ENCODE measurements at places on chromosomes 2 and 18. TPM values are rescaled to one million over a fixed set of nuclear protein-coding genes. Genes with fewer than 3 reads are reported as not detected.
A peak's percentile ranks its signal among the peaks of the same experiment; 100 is the strongest.

Gene HOXD9
- 10.6 TPM for total RNA-seq

Gene EIF2AK2
- 6.8 TPM for total RNA-seq

Gene CD8A
- 0.86 TPM for total RNA-seq

Gene C18orf54
- 7.9 TPM for total RNA-seq

Gene LRATD1
- not detected for total RNA-seq

Gene CDH7
- not detected for total RNA-seq

Gene PROM2
- total RNA-seq: 0.03 TPM

Gene ACTR1B
- total RNA-seq: 57.6 TPM

Gene PLEK
- total RNA-seq: not detected

Gene IL1B
- total RNA-seq: not detected

DNA sequence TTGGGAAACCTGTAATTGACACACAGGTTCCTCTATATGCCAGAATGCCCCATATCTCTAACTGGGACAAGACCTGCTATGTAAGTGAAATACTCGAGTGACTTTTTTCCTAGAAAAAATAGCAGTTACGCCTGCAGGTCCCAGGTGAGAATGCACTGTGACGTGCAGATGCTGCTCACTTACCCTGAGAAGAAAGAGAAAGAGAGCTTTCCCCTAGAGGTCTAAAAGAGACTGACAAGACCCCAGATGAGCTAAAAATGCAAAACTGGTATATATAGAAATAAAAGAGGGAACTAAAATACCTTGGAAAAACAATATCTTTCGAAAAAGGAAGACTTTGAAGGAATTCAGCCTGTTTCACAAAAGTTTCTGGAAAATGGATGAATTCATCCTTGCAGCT, 383.0 kb upstream of the DCC start:
- DNase-seq: no peak

- no peak for DNase-seq
These were observed 21.1 kb downstream of the STAM2 start for GRCh38 chr2:152154462-152154861.

DNA sequence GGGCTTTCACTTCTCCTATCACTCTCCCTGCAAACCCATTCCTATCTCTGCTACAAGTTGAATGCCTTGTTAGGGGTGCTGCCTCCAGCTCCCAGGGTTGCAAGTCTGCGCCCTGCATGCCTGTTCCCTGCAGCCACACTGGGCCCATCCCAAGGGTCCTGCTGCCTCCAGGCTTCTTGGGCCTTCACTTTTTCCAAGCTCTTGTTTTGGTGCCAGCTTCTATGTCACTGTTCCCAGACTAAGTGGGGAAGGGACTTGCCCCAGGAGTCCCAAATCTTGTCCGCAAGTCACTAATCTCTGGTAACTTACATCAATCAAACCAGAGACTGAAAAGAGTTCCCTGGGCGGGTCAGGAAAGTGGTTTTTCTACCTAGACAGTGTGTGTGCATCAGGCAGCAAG, 65.4 kb downstream of the ZCCHC2 start:
- DNase-seq: no peak

DNA sequence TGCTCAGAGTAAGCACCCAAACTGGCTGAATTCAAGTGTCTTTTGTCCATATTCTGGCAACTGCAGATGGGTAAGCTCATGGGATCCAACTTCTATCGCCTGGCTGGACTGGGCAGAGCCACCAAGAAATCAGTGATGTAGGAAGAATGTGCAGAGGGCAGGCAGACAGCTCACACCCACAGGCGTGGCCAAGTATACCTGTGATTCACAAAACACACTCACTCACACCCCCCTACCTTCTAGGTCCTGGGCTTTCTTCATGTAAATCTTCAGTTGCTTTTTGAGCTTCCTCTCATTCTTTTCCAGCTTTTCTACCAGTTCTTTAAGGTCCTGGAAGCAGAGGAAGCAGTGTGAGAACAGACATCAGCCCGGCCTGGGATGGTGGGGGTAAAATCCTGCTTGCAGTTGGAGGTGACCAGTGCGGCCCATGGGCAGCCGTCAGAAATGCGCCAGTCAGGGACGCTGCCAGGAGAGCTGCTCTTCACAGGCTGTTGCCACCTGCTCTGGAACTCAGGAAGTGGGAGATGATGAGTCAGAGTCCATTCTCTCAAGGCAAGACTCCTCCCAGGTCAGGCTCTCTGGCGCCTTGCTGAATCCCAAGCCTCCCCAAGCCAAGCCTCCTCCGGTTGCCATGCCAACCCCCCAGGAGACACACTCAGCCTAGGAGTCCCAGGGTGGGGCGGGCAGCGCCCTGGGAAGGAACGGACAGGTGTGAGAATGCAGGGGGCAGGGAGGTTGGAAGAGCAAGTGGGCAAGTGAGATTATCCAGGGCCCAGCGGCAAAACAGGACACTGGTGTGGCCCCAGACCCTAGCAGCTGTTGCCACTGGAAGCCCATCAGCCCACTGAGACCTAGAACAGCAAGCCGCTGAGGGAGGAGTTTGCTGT, 36.2 kb upstream of the ACAA2 start:
- DNase-seq: peak; percentile 66

DNA sequence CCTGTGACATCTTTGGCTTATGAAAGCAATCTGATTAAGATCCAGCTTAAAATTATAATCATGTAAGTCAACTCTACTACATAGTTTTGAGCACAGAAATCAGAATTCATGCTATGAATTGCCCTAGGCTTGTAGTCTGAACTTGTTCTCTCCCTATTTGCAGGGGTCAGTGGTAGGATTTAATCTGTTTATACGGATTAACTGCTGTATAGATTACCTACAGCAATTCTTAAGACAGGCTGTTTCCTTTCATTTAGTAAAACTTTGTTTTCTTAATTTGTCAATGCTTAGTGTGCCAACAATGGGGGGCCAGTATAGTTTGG, 287.9 kb downstream of the PDE11A start:
- no peak for DNase-seq

DNA sequence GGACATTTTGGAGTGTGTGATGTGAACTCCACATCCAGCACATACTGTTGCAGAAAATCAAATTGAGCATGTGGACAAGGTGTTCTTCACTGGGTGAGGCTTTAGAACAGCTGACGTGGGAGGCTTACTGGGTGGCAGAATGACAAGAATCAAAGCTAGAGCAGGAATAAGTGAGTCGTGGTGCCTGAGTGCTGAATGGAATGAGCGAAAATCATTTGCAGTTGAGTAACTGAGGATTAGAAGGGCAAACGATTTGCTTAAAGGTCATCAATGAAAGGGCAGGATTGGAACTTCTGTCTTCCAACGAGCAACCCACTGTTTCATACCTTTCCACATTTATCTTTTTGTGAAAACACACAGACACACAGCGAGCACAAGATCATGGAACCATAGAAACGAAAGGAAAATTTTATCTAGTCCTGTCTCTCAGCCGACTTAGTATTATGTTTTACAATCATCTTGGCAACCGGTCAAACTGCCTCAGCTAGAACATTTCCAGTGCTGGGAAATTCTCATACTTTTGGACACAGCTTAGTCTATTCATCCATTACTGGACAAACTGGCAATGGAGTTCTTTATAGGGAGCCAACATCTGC, 7.2 kb upstream of the DAW1 start:
- no peak for DNase-seq

GRCh38 chr2:194054313-194054712, 1602.7 kb upstream of the SLC39A10 start:
- no peak for DNase-seq

- no peak for DNase-seq
These were observed 46.6 kb downstream of the THUMPD2 start for GRCh38 chr2:39732482-39732881.

DNA sequence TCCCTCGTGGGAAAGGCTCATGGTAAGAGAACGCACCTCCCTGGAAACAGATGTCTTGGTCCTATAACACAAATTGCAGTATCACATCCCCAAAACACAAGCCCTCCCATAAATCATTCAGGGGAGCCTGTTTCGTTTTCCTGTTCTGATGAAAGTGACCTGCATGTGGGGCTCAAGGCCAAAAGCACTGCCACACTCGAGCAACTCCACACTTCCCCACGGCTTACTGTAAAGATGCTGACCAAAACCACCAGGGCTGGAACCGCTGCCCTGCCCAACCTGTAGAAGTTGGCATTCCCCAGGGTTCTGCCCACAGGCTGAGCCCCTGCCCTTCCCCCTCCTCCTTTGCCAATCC, 139.7 kb downstream of the BCL11A start:
- no peak for DNase-seq

DNA sequence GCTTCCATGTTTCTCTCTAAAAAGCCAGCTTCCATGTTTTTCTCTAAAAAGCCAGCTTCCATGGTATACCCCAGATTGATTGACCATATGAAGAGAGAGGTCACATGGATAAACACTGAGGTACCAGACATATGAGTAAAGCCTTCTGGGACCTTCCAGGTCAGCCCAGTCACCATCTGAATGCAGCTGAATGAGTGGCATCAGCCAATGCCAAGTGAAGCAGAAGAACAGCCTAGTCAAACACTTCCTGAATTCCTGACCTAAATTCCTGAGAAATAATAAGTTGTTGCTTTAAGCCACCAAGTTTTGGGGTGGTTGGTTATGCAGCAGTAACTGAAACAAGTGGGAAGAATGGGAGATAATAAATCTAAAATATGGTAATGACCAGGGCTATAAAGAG, 5.7 kb upstream of the ALS2 start:
- DNase-seq: no peak

- no peak for DNase-seq
These were observed 34.0 kb downstream of the LOXHD1 start for GRCh38 chr18:46622999-46623398.

DNA sequence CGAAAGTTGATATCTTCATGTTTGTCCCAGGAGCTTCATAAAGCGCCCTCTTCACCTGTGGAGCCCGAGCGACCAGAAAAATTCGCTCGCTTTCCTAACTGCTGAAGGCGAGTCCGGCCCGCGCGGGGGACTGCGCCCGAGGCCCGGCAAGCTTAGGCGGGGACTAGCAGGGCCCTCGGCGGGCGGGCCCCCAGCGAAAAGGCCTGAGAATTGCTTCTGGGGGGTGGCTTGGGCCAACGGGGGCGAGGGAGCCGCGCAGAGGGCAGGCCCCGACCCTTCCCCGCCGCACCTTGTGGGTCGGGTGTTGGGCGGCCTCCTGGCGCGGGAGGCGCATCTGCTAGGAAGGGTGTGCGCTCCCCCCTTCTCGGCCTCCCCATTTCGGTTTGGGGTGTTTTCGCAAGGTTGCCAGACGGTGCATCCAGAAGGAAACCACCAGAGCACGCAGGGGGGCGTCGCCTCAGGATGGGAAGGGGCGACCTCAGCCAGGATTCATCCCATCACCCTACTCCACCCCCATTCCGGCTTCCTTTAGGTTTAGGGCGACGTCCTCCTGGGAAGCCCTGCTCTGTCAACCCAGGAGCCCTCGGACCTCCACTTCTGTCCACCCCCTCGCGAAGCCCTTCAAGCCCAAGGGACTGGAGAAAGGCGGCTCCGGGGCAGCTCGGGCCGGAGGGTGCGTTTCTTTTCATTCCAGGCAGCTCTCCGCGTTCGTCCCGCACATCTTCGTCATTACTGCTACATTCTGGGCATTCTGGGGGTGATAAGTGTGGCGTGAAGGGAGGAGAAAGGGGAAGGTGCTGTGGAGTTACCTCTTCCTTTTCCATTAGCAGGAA, 9.1 kb downstream of the SP9 start:
- no peak for DNase-seq

DNA sequence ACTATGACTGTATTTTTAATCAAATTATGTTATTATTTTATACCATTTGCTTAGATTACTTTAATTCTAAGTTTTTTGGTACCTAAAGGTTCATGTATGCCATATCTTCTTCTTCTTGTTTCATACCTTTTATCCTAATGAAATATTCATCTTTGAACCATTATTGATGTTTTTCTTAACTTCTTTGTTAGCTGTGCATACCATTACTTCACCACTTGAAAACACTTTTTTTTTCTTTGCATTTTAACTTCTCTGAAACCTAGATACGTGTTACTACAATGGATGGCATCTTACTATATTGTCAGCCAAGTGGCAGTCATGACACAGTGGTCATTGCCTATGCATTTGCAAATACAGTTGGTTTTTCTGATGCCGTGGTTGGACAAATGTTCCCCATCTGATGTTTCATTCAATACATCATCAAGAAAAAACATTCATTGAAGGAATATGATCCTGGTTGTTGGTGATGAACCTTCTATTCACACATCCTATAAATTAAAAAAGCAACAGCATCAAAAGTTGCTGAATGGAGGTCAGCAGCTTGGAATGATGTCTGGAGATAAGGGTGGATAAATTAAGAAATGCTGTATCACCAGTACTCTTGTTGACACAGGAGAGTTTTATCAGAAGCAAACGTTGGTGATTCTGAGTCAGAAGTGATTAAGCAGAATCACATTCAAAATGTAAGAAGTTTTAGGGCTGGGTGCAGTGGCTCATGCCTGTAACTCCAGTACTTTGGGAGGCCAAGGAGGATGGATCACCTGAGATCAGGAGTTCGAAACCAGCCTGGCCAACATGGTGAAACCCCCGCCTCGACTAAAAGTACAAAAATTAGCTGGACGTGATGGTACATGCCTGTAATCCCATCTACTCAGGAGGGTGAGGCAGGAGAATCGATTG, 7.4 kb downstream of the IL36A start:
- no peak for DNase-seq
